ENCODE measurements at places on chromosomes 5 and 9. TPM values are rescaled to one million over a fixed set of nuclear protein-coding genes. Genes with fewer than 3 reads are reported as not detected.

GRCh38 chr5:40569546-40570270 lies 110.0 kb upstream of the PTGER4 start:
- DNase-seq, result no peak

The GHR gene
- total RNA-seq, result 4.0 TPM

DNA sequence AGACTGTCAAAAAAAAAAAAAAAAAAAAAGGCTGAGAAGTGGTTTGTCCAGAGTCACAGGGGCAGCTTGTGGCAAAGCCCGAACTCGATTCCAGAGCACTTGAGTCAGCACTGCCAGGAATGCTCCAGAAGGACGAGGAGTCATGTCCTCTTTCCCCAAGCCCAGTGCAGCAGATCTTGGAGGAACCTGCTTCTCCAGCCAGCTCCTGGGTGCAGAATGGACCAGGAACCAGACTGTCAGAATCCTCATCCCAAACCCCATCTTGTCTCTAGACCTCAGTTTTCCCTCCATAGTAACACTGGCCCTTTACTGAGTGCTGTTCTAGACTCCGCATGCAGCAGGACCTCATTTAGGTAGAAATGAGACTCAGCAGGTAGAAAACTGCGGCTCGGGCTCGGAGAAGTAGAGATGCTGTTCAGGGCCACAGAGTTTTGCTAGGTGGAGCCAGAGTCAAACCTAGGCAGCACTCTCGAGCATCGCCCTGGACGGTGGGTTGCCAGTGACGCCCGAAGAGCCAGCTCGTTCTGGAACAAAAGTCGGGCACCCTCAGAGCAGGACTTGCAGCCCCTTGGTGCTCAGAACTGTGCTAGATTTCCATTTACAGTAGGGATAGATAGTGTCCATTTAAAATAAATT lies 15.4 kb downstream of the CD74 start:
- no peak for DNase-seq

DNA sequence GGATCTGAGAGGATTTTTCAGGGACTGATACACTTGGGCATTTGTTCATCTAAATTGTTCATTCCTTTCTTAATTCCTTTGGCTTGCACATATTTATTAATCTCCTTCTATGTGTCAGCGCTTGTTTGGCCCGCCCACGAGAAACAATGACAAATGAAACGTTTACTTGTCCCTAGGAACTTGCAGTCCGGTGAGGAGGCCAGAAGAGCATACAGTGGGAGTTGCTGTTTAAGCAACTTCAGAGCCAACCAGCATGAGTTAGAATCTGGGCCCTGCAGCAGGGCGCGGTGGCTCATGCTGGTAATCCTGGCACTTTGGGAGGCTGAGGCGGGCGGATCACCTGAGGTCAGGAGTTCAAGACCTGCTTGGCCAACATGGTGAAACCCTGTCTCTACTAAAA lies 18.8 kb downstream of the FBXL7 start:
- DNase-seq, result no peak

The CCL21 gene
- 27.0 TPM for total RNA-seq

DNA sequence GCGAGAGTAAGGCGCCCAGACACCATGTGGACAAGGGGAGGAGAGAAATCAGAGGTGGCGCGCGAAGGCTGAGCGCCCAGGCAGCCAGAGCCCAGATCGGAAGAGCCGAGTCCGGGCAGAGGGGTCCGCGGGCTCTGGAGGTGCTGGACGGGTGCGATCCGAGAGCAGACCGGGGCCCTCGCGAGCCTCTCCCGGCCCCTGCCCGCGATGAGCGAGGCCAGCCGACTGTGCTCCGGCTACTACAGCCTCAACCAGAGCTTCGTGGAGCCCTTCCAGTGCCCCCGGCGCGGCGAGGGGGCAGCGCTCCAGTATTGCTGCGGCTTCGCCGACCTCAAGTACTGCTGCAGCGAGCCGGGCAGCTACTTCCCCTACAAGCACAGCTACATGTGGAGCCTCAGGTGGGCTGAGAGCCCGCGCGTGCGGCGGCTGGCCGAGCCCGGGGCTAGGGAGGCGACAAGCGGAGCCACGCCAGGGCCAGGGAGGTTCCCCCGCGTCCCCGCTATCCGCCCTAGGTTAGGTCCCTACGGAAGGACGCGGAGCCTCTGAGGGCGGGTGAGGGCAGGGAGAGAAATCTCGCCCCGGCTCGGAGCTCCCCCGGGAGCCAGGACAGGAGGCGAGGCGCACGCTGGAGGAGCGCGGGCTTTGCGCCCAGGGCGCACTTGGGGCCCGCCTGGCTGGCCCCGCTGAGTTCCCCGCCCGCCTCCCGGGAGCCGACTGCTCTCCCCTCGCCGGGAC lies at the start of gene SHISAL2B:
Gene SHISAL2B (plus strand): TSS at position 87 of the 735 bp plus-strand sequence. CDS start 121 bp downstream, at position 208.
- no peak for DNase-seq

- no peak for DNase-seq
These were observed 53.1 kb downstream of the CTSL start for GRCh38 chr9:87778996-87779395.

The TSSK1B gene
- total RNA-seq, result not detected

- no peak for DNase-seq
These were observed 50.1 kb downstream of the PJA2 start for GRCh38 chr5:109359642-109360041.

DNA sequence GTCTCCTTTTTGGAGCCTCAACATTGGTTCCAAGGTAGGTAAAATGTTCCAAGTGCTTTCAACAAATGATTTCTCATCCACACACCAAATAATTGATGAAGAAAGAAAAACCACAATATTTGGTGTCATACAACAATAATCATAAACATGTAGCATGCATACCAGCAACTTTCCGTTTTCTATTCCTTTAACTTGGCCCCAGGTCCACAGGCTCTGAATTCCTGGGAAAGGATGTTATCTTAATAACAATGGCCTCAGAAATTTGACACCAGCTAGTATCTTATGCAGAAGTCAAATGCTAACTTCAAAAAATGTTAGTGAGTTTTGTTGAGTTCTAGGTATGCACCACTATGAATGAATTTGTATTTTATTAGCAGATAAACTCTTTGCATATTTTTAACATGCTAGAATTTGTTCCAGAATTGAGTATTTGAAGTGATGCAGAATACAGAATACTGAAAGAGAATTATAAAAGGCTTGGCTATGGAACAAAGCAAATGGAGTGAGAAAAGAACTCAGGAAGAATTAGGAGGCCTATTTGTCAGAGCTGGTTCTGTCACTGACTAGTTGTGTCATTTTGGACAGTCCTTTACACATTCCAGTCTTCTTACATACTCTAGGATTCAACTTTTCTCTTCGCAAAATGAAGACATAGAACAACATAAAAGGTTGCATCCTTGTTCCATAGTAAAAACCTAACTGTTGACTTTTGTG lies 435.3 kb upstream of the TNC start:
- no peak for DNase-seq

The PKD2L2 gene
- total RNA-seq, result not detected

DNA sequence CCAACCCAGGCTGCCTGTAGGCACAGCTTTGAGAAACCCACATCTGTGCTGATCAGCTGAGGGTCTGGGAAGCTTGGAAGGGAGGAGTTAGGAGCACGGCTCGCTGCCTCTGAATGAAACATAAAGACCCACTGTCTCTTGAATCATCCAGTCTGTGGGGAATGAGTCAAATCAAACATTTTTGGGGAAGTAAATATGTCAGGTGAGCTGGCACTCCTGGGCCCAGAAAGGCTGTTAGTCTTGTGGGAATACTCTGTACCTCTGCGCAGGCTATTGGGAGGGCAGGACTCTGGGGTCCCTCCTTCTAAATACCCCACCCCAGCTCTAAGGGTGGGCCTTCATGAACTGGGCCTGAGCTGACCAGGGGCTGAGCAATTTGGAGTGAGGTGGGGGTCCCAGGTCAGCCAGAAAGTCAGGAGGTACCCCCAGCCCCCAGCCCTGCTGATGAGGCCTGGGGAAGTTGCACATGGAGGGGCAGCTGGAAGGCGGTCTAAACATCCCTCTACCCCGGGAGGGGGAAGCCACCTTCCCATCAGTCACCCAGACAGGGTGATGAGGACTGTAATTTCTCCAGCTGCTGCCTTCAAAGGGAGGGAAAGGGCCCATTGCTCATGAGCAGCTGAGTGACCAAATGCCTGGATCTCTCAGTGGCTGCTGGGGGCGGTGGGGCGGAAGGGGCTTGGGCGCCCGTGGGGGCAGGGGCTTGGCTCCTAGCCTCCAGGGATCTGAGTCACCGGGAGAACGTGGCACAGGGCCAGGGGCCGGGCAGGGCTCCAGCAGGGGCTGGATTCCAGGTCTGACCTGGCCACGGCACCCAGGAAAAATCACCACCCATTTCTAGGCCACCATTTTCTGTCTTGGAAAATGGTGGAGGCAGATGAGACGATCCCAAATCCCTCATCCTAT lies 10.8 kb downstream of the FIBCD1 start:
- peak; percentile 66 for DNase-seq

The FST gene
- 1.3 TPM for total RNA-seq

The FAM78A gene
- total RNA-seq, result 0.85 TPM

The SPINK7 gene
- total RNA-seq, result not detected

The ALAD gene
- 58.8 TPM for total RNA-seq

The TRIM36 gene
- total RNA-seq, result 39.8 TPM

The IDNK gene
- total RNA-seq, result 13.4 TPM

DNA sequence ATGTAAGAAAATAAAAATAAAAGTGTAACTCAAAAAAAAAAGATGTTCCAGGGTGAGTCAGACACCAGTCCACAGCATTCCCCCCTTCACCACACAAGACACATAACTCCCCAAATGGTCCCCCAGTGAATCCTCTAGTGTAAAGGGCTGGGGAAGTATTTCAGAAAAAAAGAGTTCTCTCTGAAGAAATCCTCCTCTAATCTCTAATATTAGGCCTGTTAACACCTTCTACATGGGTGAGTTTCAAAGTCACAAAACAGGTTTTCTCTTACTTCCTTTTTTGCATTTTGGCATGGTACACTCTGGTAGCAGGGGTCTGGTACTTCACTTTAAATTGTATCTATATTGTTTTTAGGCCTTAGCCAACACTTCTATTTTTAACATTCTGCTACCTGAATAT lies 28.2 kb downstream of the RNF145 start:
- no peak for DNase-seq

The IQGAP2 gene
- 123 TPM for total RNA-seq

DNA sequence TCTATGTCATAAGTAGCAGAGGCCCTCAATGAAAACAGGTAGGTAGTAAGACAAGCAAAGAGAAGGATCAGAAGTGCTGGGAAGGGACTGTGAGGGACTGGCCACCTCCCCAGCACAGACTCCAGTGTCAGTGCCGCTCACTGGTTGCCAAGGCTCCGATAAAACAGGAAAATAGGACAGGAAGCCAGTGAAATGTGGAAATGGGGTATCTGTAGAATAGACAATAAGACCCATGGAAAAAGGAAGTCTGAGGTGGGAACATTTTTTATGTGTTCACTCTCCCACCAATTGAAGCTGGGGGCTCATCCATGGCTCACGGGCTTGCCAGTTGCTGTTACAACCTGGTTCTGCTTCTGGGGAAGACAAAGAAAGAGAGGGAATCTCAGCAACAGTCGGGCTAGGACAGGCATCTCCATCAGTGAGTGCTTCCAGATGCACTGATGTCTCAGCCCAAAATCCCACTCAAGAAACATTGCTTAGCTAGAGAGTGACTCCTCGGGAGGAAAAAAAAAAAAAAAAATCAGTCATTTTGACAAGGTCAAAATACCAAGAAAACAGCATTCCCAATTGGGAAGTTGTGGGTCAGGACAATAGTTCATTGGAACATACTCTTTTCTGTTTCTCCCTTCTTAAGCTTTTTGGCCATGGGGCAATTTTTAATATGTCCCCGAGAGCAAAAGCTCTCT lies 27.6 kb upstream of the NFIB start:
- DNase-seq, result no peak

DNA sequence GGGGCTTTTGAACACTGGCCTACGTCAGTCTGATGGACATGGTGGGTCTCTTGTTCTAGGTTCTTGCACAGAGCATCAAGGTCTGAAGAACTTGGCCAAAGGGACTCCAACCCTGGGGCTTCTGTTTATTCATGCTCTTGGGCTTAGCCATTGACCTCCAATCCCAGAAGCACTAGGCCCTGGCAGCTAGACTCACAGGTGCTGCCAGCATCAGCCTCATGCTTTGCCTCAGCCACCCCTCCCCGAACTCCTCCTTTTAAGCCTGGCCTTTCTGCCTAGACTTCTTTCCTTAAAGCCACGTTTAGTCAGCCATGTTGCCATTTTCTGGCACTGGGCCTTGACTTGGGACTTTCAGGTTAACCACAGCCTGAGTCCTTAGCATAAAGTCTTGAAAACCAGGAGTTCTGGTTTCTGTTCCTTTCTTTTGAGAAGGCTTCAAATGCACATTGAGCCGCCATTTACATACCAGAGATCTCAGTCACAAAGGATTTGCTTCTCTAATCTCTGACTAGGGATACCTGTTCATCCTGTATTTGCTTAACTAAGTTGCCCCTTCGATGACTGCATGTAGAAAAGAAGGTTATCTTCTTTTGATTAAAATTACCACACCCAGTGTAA lies 54.7 kb downstream of the ANGPTL2 start:
- no peak for DNase-seq

- DNase-seq, result no peak
These were observed 38.5 kb upstream of the STX17 start for GRCh38 chr9:99867968-99868367.

GRCh38 chr5:107468276-107468675 lies 202.5 kb downstream of the EFNA5 start:
- DNase-seq, result no peak

GRCh38 chr9:122110100-122110833 lies 17.2 kb upstream of the TTLL11 start:
- no peak for DNase-seq

- no peak for DNase-seq
These were observed 25.3 kb upstream of the ANXA2R start for GRCh38 chr5:43065387-43065947.

The PCDHGB5 gene
- total RNA-seq, result 4.0 TPM

DNA sequence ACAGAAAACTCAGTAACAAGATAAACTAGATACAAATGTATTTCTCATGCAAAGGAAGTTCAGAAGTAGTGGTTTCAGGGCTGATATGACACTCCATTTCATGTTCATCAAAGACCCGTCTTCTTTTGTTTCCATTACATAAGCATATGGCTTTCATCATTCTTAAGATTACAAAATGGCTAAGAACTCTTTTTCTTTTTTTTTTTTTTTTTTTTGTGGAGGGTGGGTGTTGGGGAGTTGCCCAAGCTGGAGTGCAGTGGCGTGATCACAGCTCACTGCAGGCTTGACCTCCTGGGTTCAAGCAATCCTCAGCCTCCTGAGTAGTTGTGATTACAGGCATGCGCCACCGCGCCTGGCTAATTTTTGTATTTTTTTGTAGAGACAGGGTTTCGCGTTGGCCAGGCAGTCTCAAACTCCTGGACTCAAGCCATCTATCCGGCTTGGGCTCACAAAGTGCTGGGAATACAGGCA lies 22.0 kb upstream of the PTBP3 start:
- no peak for DNase-seq

The CCDC69 gene
- total RNA-seq, result 29.0 TPM

- no peak for DNase-seq
These were observed 10.6 kb upstream of the AJM1 start for GRCh38 chr9:136831720-136832104.

- DNase-seq, result no peak
These were observed 62.4 kb downstream of the FBN2 start for GRCh38 chr5:128475693-128476092.

The CACNA1B gene
- total RNA-seq, result 0.24 TPM

DNA sequence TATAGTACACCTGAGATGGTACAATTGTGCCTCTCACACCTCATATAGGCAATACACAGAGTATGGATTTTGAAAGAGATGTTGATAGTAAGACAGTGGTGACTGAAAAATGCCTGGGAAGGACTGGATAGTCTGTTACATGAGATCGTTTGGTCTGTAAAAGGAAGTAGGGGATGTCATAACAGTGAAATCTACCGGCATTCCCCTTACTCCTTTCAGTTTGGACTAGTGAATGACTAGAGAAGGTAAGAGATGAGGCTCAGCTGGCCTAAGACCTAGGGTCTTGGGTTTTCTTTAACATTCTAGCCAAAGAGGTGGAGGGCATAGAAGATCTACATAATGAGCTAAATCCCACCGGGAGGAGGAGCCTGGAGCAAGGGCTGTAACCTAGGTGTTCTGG lies 8.1 kb downstream of the TAL2 start:
- no peak for DNase-seq

The VCP gene
- 167 TPM for total RNA-seq
